ENCODE measurements at places on chromosomes 7 and 10.

DNA sequence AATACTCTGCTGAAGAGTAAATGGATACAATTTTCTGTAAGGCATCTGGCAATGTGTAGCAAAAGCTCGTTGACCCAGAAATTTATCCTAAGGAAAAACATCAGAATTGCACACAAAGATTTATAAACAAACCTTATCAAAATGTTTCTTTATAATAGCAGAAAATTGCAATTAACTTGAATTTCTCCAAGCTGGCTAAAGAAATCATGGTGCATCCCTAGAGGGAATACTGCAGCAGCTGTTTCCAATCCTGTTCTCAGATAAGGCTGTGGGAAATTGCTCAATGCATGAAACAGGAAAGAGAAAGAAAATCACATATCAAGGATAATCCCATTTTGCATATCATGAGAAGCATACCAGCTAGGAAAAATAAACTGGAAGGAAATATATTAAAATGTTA lies 18.7 kb downstream of the TACR2 start:
- DNase-seq, result no peak

GRCh38 chr7:71386152-71386785 lies 254.3 kb downstream of the GALNT17 start:
- no peak for DNase-seq

GRCh38 chr10:95789902-95790301 lies 33.9 kb downstream of the ENTPD1 start:
- no peak for DNase-seq

- DNase-seq, result no peak
These were observed 81.9 kb downstream of the NUDCD3 start for GRCh38 chr7:44408596-44408995.

GRCh38 chr10:84159076-84159685 lies 14.4 kb upstream of the GPR15LG start:
- no peak for DNase-seq

GRCh38 chr7:116859323-116859722 lies 3.1 kb upstream of the CAPZA2 start:
- no peak for DNase-seq

DNA sequence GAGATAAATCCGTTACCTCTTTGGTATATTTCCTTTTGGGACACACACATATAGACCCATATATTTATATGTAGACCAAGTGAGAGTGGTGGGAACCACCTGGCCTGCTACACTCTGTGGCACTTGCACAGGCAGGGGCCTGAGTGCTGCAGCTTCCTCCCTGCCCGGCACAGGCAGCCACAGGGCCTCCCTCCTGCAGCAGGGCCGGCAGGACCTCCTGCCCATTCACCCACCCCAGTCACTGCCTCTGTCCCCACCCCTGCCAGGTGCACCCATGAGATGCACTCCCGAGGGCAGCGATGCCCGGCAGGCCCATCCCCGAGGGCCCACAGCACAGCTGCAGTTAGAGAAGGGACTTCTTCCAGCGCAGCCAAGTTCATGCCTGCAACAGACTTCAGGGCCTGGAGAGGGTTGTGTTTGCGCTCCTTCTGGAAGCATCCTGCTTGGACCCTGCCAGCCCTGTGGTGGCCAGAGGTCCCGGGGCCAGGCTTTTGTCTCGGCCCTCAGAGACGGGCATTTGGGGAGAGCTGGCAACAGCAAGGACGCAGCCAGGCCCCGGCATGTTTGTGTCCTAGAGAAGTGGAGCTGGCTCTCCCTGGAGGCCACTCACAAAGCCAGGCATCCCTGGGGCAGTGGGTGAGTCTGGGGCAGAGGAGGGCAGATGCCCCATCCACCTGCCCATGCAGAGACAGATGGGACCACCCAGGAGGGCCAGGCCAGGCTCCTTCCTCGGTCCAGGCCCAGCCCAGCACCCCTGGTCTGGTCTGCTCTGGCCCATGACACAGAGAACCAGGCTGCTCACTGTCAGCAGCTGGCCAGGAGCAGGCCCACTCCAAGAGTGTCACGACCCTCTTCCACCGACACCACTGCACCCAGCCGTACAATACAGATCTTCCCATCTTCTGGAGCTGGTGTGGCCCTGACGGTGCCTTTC lies 41.4 kb downstream of the PWWP2B start:
- no peak for DNase-seq

- DNase-seq, result no peak
These were observed 203.7 kb downstream of the HERPUD2 start for GRCh38 chr7:35491233-35491632.

DNA sequence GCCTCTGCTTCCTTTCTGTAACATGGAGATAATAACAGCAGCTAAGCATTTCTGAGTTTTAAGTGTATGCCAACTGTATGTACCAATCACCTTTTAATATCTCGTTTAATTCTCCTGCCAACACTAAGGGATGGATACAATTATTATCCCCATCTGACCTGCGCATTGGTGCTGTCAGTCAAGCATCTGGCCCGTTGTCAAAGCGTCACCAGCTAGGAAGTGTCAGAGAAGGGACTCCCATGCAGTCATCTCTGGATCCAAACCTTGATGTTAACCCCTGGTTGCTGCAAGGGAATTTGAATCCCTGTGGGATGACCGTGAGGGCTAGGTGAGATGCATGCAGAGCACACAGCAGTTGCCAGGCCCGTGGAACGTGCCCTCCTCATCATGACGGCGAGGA lies 506.8 kb downstream of the SDK1 start:
- no peak for DNase-seq

- DNase-seq, result no peak
These were observed 39.4 kb upstream of the SLC25A13 start for GRCh38 chr7:96361116-96361857.

GRCh38 chr10:113273181-113274163 lies 279.4 kb upstream of the HABP2 start:
- peak; percentile 23 for DNase-seq

DNA sequence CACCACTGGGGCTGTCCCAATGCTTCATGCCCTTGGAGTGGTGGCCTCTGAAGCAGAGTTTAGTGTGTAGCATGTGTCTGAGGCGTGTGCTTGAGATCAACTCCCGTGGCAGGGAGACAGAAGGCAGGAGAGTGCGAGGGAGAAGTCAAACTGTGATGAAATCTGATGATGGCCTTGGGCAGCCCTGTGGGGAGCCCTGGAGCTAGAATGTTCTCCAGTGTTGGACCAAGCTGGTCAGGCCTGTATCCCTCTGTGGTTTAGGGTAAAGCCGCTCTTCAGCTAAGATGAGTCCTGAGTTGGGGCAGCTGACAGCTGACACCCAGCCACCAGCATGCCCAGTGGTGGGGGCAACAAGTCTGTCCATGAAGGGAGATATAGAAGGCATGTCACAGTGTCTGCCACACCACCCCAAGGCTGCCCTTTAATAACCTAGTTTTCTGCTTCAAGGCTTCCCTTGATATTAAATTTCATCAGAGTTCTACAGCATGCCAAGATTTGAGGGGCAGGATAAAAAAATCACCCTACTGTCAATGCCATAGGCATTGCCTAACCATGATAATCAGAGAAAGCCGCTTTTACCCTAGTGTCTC lies 170.5 kb upstream of the SVIL start:
- no peak for DNase-seq

DNA sequence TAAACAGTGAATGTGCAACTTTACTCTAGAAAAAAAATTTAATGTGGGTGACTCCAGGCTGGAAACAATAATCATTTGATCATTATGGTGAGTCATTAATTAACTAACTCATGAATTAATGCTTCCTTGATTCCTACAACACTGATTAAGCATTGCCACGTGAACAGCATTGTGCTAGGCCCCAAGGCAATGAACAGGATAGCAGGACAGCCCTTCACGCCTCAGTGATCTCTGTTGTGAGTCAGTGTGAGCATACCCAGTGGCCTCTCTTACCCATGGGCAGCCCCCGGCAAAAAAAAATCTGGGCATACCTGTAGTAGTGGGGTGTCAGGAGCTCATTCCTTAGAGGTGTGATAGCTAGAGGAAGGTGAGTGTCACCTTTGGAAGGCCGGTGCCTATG lies 76.0 kb downstream of the DENND2A start:
- DNase-seq, result no peak

- DNase-seq, result no peak
These were observed 55.0 kb upstream of the GHITM start for GRCh38 chr10:84084342-84084741.

DNA sequence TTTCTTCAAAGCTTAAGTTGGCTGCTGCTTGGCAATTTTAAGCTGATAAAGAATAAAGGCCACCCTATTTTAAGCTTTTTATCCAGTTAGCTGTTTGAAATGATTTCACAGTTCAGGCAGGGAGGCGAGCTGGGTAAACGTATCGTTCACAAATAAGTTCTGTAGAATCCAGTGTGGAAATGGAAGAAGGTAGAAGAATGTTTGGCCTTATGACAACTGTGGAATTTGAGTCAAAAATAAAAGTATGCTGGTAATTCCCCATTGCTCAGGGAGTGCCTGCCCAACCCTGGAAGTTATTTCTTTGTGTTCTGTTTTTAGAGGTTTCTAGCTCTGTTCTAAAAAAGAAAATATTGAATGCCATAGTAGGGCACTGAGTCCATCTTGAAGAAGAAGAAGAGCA lies 113.1 kb downstream of the ARL4A start:
- no peak for DNase-seq

- no peak for DNase-seq
These were observed 201.5 kb downstream of the MDFIC start for GRCh38 chr7:115123441-115123840.

- no peak for DNase-seq
These were observed 132.0 kb upstream of the NPY start for GRCh38 chr7:24151944-24152343.

DNA sequence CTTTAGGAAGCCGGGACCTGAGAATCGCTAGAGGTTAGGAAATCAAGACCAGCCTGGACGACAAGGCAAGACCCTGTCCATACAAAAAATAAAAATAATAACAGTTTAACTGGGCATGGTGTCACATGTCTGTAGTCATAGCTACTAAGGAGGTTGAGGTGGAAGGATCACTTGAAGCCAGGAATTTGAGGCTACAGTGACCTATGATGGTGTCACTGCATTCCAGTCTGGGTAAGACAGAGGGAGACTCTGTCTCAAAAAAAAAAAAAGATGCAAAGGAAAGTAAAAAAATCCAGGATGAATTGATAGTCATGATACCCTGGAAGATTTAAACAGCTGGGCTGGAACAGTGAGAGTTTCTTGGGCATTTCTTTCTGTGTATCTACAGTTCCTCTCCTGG lies 463.2 kb downstream of the GALNT17 start:
- DNase-seq, result no peak

DNA sequence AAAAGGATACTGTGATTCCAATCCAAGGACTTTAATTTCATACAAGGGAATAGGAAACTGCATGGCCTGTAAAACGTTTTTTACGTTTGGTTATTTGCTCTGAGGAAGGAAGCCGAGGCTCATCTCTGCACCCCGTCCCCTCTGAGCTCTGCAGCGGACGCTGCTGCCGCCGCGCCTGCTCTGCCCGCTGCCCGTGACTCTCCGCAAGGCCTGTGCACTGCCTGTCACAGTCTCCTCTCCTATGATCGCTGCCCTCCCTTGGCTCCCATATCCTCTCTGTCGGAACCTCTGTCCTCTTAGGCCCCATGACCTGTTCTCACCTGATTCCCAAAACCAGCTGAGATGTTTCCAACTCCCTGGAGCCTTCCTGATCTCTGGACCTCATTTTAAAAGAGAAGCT lies 320.3 kb upstream of the ZNF32 start:
- no peak for DNase-seq

GRCh38 chr7:118087126-118087525 lies 96.8 kb upstream of the LSM8 start:
- DNase-seq, result no peak

- no peak for DNase-seq
These were observed 217.9 kb downstream of the GLRX3 start for GRCh38 chr10:130353928-130354572.

- no peak for DNase-seq
These were observed 13.4 kb downstream of the PITRM1 start for GRCh38 chr10:3159152-3159551.

DNA sequence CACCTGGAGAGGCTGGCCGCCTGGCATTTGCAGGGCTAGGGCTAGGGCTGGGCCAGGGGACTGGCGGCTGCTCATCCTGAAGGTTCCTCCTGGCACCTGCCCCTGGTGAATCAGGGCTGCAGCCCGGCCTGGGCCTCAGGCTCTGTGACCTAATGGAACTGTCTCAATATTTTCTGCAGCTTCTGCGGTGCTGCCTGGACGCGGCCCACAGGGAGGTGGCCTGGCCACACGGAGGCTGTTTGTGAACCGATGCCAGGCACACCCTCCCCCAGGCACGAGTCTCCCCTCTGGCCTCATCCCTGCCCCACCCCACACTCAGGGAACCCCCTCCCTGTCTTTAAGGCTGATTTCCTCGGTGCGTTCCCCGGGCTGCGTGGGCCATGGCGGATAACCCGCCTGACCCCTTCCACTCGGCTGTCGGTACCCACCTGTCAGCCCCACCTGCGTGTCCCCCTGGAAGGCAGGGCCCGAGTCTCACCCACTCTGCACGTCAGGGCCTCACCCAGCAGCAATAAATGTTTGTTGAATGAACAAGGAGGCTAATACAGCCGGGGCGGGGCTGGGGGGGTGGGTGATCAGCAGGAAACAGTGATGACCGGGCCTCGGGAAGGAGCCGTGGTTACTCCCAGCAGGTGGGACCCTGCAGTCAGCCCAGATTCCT lies 54.5 kb upstream of the DNAJB6 start:
- no peak for DNase-seq

DNA sequence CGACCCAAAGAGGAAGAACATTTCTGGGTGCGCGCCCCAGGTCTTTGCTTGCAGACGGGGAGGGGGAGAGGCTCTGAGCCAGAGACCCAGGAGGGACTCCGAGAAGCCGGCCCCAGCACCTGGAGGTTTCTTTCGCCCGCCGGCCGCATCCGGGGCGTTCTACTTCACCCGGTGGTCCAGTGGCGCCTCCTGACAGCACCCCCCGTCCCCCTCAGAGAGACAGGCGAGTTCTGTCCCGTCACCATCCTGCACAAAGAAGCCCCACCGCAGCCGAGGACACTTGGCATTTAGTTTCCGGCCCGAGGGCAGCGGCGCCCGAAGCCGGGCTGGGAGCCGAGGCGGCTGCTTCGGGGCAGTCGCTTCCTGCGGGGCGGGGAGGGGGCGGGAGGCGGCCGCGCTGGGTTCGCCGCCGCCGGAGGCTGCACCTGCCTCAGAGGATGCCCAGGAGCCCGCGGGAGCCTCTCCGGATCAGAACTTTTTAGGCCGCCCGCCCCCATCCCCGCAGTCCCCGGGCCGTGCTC lies at the start of gene TMEM178B:
TSS of gene TMEM178B (plus strand) at position 424 of the 521 bp plus-strand sequence.
- no peak for DNase-seq

- DNase-seq, result no peak
These were observed 56.3 kb downstream of the CACUL1 start for GRCh38 chr10:118698421-118698820.

DNA sequence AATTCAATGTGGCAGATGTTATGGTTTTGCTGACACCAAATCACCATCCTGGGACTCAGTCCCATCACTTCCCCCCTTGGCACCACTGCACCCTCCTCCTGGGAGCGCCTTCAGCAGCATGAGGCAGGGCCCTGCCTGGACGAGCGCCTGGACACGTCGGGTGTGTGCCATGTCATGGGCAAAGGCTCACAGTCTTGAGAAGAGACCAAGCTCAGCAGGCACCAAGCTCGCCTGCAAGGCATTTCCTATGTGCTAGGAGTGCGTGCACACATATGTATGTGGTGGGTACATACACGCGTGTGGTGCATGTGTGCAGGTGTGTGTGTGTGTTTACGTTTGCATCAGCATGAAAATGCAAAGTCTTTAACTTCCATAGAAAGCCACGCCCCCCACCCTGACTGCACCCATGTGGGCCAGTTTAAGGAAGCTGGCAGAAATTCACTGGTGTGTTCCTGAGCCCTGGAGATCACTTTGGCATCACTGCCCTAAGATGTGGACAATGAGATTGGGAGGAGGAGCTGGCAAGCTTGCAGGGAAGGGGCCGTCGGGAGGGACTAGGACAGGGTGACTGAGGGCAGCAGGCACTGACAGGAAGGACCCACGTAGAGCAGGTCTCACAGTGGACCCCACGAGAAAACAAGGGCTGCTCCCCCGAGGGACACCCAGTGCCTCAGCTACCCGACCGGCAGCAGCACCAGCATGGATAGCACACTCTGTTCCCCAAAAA lies 169.9 kb upstream of the PPP2R2D start:
- no peak for DNase-seq

Measured in pancreas (tissue), 10 donors.